Cerebellar nuclear complex (tissue), 1 donor: ENCODE measurements at places on chromosomes 3 and 15.

DNA sequence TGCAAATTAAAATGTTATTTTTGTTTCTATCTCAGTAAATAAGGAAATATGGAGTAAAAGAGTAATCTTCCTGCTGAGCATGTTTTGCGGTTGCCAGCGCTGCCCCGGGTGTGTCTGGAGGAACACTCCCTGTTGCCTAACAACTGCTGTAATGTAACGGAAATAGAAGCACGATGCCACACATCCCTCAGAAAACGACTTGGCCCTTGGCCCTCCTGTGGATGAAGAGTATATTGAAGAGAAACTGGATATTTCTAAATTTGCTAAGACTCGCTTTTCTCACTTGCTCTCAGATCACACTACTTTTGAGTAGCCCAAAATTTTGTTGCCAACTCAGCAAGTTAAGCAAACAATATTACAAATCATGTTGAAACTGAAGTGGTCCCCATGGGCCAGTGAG, 18.9 kb downstream of the CX3CR1 start:
- DNase-seq: no peak

- DNase-seq: no peak
Measured at GRCh38 chr3:41202834-41203345, 3.6 kb downstream of the CTNNB1 start.

DNA sequence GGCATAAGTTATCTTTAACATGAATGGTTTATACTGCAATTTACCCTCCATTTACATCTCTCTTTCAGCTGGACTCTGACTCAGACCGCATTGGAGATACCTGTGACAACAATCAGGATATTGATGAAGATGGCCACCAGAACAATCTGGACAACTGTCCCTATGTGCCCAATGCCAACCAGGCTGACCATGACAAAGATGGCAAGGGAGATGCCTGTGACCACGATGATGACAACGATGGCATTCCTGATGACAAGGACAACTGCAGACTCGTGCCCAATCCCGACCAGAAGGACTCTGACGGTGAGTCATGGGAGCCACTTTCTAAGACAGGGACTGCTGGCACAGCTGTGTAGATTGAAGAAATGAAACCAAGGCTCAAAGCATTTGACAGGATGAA, 11.6 kb downstream of the THBS1 start:
- no peak for DNase-seq

DNA sequence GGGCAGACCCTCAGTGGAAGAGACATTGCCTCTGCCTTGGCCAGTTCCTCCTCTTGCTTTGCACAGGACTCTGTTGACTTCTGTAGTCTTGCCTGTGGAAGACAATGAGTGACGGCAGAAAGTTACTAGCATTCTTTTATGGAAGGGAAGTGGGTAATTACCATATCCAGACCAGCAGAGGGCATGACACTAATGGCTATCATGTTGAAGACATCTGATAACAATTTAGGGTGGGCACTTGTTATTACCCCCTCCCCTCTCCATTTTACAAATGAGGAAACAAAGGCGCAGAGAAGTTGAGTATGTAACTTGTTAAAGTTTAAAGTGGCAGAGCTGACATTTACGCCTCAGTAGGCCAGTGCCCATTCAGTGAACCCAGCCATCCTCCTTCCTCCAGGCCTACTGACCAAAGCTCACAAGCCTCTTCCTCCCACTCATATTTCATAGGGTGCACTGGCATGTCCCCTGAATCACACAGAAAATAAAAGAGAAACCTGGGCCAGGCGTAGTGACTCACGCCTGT, 48.2 kb upstream of the FMN1 start:
- DNase-seq: no peak

DNA sequence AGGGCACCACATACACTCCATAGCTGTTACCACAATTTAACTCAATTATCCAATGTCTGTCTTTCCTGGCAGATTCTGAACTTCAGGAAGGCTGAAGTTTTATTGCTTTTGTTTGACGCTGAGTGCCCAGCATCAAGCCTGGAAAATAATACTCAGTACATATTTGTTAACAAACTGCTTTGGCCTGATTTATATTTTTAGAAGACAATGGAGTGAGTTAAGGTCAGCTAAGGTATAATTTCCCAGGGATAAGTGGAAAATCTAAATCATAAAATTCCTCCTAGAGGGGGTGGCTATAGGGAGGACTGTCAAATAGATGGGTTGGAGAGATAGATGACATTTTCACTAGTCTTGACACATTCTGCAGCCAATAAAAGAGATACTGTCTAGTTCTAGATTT, 659.4 kb upstream of the ADAMTS9 start:
- DNase-seq: no peak

DNA sequence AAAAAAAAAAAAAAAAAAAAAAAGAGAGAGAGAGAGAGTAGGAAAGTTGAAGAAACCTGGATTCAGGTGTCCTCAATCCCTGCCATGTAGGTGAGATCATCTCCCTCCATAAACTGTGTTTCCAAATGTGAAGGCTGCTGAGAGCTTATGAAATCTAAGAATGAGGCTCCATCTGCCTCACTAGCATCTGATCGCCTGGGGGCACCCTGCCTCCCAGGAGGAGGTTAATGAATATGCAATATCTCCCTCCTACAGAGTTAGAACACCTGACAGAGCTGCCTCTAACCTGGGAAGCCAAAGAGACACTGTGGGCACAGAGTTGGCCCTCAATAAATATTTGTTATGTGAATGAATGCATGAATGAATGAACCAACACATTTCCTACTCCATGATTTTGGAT, 23.8 kb upstream of the ZNF148 start:
- no peak for DNase-seq

DNA sequence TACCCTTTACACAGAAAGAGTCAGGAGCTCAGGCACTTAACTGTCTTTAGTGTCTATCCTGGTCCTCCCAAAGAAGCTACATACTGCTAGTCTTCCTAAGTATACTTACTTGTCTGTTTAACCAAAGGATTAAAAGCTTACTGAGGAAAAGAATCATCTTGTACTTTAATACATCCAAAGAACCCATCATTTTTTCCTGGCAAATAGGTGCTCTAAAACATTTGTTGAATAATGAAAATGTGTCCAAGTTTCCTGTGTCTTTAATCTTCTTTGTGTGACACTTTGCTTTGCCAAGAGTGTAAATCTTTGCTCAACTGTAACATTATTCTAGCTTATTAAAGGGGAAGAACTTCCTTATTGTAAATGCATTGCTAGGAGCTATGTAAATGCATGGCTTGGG, 519.2 kb downstream of the OTOL1 start:
- DNase-seq: no peak

- DNase-seq: no peak
Measured at GRCh38 chr15:63482874-63483323, 21.5 kb upstream of the USP3 start.

GRCh38 chr3:64264501-64265109, 39.3 kb upstream of the PRICKLE2 start:
- no peak for DNase-seq

DNA sequence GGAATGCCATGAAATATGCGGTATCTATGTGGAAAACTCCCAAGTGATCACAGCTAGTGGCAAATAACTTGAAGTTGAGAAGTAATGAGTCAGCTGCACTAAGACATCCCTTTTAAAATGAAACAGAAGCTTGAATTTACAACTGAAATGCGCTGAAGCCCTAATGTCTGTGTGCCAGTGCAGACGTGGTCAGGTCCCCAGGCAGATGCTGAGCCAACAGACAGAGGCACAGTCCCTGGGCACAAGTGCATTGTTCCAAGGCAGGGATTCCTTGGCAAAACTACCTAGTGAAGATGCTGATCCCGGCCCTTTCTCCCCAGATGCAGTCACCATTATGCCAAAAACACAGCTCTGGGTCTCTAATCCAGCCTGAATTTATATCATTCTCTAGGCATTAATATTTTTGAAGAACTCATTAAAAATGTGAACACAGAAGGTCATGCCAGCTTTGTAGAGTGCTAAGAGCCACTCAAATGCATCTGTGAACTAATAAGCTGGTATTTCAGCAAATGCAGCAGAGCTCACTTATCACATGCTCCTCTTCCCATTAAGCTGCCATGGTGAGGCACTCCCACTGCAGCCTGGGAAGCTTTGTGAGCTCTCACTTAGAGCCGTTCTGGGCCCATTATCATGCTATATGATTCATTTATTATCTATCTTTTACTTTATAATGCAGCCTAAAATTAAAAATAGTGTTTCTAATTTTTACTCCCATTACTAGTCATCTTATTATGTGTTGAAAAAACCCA, 200.1 kb downstream of the GABRB3 start:
- DNase-seq: no peak

GRCh38 chr3:148758303-148758884, 60.7 kb downstream of the AGTR1 start:
- no peak for DNase-seq

- no peak for DNase-seq
Measured at GRCh38 chr3:160400030-160400701, 716 bp downstream of the SMC4 start.

GRCh38 chr3:141439589-141439988, 47.2 kb upstream of the RASA2 start:
- DNase-seq: no peak

GRCh38 chr3:65713016-65713415, 325.7 kb downstream of the MAGI1 start:
- no peak for DNase-seq
